Pons (tissue), 1 donor: ENCODE measurements at places on chromosomes 1 and 21.

DNA sequence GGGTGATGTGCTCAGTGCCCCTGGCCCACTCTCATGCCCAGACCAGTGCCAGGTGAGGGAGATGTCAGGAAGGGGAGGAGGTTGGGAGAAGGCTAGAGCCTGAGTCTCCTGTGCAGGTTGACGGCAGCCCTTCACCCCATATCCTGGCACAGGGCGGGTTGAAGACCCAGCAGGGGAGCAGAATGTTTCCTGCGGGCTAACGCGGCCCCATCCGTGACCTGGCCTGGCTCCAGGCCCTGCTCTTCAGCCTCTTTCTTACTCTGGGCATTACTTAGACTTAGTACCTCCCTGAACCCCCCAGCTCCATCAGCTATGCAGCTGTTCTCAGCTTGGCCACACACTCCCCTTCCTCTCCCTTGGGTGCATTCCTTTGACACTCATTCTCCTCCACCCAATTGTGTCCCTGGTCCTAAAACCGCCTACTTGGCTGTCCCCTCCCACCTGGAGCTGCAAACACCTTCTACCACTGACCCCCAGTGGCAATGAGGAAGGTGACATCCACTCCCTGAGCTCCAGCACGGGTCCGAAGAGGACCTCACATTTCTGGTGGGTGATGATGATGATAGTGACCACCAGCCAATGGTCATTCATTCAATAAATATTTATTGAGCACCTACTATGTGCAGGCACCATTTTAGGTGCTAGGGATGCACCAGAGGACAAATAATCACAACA, 179.0 kb downstream of the PTPRU start:
- DNase-seq: no peak

- no peak for DNase-seq
These were observed 723.0 kb downstream of the PTPRU start for GRCh38 chr1:29959356-29959755.

DNA sequence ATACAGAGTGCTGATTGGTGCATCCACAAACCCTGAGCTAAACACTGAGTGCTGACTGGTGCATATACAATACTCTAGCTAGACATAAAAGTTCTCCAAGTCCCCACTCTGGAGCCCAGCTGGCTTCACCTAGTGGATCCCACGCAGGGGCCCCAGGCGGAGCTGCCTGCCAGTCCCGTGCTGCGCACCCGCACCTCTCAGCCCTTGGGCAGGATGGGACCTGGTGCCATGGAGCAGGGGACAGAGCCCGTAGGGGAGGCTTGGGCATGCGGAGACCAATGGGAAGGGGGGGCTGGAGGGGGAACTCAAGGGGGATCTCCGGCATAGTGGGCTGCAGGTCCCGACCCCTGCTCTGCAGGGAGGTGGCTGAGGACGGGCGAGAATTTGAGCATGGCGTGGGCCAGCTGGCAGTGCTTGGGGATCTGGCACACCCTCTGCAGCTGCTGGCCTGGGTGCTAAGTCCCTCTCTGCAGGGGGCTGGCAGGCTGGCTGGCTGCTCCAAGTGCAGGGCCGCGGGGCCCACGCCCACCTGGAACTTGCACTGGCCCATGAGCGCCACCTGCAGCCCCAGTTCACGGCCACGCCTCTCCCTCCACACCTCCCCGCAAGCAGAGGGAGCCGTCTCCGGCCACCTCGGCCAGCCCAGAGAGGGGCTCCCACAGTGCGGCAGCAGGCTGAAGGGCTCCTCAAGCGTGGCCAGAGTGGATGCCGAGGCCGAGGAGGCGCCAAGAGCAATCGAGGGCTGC, 104.9 kb downstream of the NTMT2 start:
- DNase-seq: no peak

GRCh38 chr1:214946615-214947014, 135.9 kb upstream of the KCNK2 start:
- DNase-seq: no peak

DNA sequence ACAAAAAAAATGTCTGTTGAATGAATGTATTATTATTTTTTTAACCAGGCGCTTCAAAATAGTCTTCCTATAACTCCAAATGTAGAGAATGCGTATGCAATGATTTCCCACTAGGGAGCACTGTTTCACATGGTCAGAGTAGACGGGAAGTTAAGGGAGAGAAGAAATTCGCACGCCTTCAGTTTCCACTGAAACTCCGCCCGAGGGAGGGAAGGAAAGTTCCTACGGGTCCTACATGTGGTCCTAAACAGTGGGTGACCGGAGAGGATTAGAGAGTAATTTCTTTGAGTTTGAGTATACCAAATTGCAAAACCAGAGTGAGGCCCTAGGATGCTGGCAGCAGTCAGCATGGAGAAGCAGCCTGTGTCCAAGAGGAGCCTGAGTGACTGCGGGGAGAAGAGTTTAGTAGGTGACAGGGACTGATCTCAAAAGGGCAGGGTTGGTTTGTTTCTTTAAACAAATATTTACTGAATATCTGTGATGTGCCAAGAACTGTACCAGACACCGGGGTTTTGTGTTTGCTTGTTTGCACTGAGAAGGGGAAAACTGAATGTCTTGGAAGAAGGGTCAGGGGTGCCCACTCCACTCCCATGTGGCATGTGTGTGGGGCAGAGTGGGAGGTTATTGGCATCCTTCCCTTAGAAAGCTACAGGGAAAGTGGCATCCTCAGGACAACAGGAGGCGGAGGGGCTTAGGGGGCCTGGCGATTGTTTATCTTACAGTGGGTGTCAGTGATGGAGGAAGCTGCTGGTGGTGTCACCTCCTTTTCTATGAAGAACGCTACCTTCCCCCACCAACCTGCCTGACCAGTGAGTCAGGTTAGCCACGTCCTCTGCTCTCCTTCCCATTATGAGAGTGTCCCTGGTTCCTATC, 22.8 kb downstream of the RNU5D-1 start:
- peak; percentile 67 for DNase-seq

- no peak for DNase-seq
These were observed 874 bp downstream of the FAAP20 start for GRCh38 chr1:2193514-2194281.

DNA sequence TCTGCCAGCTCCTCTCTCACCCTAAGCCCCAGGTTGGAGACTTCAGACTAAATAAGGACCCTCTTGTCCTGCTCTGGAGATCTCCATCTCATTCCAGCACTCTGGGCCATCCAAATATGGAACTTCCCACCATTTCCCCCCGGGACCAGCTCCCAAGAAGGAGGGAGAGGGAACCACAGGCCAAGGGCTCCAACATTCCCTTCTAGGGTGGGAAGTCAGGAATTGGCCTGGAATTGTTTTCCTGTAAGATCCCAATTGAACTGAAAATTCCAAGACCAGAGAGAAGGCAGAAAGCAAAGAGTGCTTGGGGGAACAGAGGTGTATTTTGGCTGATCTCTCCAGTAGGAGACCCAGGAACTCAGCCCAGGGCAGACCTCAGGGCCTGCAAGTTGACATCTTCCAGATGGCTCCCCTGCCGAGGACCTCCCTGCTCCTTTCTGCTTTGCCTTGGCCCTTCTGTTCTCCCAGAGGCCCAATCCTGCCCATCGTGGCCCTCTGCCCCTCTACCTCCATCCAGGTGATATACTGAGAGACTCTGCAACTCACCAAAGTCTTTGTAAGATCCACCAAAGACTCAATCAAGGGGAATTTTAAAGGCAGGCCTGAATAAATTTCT, 14.9 kb downstream of the CSRP1 start:
- DNase-seq: no peak

- peak; percentile 22 for DNase-seq
These were observed 865 bp upstream of the PTPN22 start for GRCh38 chr1:113872219-113872935.

GRCh38 chr1:91757763-91758460, 128.0 kb downstream of the TGFBR3 start:
- DNase-seq: no peak

- no peak for DNase-seq
These were observed 161.8 kb upstream of the IRF2BP2 start for GRCh38 chr1:234771642-234772344.

DNA sequence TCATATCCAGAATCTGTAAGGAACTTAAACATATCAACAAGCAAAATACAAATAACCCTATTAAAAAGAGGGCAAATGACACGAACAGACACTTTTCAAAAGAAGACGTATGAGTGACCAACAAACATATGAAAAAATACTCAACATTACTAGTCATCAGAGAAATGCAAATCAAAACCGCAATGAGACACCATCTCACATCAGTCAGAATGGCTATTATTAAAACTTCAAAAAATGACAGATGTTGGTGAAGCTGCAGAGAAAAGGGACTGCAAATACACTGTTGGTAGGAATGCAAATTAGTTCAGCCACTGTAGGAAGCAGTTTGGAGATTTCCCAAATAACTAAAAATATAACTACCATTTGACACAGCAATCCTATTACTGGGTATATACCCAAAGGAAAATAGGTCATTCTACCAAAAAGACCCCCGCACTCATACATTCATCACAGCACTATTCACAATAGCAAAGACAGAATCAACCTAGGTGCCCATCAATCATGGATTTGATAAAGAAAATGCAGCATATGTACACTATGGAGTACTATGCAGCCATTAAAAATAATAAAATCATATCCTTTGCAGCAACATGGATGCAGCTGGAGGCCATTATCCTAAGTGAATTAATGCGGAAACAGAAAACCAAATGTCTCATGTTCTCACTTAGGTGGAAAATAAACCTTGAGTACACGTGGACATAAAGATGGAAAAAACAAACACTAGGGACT, 230.1 kb upstream of the RAB4A start:
- no peak for DNase-seq

- DNase-seq: no peak
These were observed 498.5 kb downstream of the NUF2 start for GRCh38 chr1:163820226-163820625.

- DNase-seq: no peak
These were observed 103.8 kb downstream of the LYPLAL1 start for GRCh38 chr1:219277304-219278105.

- DNase-seq: no peak
These were observed 81.2 kb upstream of the ABCD3 start for GRCh38 chr1:94336991-94337390.
